HuH-7 (cell line): ENCODE measurements at places on chromosomes 3 and 15.

DNA sequence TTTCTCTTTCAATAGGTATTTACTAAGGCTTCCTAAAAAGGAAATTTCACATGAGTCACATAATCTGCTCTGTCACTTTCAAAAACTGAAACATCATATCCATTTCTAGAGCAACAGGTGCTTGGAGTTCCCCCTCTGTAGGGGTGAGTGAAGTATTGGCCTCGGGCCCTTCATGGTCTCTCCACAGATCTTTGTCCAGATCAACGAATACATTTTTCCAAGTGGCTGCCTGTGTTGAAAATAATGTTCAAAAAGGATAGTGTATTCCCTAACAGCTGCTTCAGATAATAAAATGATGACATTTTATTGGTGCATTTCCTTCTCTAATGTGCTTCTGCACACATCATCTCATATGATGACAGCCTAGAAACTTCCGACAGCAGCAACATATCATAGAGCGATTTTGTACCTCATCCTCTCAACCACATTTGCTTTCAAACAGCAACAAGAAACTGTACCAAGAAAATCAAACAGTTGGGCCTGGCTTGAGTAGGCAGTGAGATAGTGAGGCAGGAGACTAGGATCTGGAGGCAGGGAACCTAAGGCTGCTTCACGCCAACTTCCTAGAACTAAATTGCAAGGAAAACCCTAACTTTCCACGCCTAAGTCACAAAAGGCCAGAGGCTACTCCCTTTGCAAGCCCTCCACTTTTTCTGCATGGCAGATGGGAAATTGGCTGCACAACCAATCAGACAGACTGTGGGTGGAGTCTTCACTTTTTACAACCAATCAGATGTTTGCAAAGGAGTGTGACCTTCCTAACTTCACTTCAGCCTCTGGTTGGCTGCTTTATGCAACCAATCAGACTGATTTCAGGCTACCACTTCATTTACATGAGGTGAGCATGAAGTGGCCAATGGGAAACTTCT is 340.2 kb downstream of the LRRC3B start:
- DNase-seq: no peak

DNA sequence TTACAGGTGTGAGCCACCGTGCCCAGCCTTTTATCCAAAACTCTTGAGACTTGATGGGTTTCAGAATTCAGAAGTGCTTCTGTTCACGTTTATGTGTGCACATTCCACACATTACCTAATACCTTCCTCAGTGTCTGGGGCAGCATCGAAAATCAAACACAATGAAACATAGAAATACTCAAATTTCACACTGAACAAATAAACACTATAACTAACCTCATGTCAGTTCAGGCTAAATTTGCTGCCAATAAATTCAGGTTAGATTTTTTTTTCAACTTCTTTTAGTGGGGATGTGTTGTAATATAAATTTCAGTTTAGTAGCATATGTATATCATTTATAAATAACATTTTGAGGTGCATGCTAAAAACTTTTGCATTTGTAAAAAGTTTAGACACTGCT is 2.8 kb downstream of the EIF2AK4 start:
- no peak for DNase-seq

GRCh38 chr15:56325186-56325585 is 40.0 kb upstream of the TEX9 start:
- DNase-seq: no peak

GRCh38 chr3:37441689-37442088 is 267.3 kb upstream of the LRRFIP2 start:
- DNase-seq: no peak

- peak; percentile 70 for DNase-seq
These were observed 8.5 kb upstream of the ONECUT1 start for GRCh38 chr15:52798529-52799101.

- no peak for DNase-seq
These were observed 373.4 kb downstream of the DIPK2A start for GRCh38 chr3:144344925-144345548.

DNA sequence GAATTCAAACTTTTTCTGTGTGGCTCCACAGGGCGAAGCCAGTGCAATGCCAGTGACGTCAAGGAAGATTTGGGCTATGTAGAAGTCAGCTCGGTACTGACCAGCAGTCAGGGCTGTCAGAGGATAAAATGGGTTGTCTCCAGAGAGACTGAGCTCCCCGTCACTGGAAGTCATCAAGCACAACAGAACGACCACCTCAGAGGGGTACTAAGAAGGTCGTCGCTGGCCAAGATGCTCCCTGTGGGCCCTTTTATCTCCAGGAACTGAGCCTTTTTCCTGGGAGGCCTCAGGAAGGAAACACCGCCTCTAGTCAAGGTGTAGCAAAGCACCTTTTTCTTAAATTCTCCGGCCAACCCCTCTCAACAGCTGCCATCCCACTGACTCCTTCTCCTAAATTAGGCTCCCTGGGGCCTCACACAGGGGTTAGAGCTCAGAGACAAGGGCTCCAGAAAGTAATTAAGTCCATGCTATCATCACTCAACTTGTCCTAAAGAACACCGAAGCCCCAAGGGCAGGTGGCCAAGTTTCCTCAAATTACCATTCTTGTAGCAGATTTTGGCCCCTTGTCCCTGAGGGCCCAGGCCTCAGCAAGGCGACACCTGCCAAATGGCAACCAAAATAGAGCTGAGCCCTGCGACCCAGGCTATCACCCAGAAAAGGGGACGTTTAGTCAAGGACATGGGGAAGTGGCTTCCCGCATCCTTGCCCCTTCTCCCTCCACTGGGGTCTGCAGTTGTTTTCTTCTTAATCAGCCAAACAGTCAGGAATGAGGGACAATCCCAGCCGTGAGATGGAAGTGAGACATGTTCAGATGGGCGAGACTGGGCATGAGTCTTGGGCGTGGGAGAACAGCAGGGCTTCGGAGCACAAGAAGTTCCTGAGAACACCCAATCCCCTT is 48.0 kb downstream of the SSUH2 start:
- DNase-seq: no peak

- no peak for DNase-seq
These were observed 1161.4 kb downstream of the SI start for GRCh38 chr3:163916596-163917560.

- DNase-seq: no peak
These were observed 12.6 kb downstream of the LIMD1 start for GRCh38 chr3:45606991-45607712.

DNA sequence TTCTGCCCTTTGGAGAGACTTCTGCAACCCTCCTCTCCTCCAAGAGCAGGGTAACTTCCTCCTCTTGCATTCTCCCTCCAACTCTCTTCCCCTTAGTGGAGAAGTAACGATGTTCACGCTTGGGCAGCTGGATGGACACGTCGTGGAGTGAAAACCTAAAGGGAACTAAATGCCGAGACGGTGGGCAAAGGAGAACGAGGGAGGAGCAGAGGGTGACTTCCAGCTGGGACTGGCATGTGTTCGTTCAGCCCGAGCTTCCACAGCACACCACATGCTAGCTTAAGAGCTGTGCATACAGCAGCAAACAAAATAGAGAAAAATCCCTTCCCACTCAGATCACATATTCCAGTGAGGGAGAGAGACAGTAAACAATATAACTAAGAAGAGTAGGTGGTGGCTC is 179.8 kb downstream of the SLCO3A1 start:
- DNase-seq: no peak

GRCh38 chr15:60004846-60005351 is 788 bp downstream of the FOXB1 start:
- no peak for DNase-seq

DNA sequence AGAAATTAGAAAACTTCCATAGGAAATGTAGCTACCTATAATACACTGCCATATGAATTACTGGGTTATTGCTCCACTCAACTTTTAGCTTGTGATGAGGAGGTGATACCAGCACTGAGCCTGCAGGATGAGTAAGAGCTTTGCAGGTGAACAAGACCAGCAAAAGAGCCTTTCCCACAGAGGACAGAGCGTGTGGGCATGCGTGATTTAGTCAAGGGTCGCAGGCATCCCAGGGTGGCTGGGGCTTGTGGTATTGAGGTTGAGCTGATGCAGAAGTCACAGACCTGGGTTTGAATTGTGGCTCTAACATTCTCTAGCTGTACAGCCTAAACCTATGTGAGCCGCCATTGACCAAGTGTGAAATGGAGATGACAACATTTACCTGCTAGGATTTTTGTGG is 5.6 kb downstream of the NRROS start:
- no peak for DNase-seq

DNA sequence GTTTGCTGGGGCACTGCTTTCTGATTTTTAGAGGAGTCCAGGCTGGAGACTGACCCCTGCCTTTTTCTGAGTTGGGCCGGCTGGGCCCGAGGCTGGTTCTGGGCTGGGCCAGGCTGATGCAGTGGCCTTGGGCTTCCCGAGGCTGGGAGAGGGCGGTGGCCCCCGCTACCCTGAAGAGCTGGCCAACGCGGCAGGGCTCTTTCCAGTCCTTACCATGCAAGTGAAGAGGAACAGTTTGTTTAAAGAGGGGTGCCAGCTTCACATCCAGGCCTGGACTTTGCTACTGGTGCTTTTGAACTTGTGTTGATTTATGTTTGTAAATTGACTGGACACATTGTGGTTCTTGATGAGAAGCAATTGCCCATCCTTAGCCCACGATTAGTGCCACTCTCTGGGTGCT is 15.3 kb downstream of the IGF1R start:
- no peak for DNase-seq

DNA sequence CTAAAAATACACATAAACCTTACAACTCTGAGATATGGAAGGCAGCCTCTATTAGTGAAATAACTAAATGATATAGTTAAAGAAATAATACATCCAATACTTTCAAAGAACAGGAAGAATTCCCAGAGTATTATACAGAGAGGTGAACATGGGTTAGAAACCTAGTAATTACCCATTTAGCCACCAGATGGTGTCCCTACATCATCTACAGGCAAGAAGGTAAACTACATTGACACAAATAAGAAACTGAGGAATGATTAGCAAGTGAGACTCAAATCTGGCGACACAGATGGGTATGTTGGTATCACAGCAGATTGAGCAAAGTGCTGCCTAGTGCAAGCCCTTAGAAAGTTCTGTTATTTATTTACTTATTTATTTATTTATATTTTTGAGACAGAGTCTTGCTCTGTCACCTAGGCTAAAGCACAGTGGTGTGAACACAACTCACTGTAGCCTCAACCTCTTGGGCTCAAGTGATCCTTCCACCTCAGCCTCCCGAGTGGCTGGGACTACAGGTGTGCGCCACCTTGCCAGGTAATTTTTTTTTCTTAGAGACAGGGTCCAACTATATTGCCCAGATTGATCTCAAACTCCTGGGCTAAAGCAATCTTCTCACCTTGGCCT is 28.2 kb downstream of the NEK4 start:
- peak; percentile 6 for DNase-seq

DNA sequence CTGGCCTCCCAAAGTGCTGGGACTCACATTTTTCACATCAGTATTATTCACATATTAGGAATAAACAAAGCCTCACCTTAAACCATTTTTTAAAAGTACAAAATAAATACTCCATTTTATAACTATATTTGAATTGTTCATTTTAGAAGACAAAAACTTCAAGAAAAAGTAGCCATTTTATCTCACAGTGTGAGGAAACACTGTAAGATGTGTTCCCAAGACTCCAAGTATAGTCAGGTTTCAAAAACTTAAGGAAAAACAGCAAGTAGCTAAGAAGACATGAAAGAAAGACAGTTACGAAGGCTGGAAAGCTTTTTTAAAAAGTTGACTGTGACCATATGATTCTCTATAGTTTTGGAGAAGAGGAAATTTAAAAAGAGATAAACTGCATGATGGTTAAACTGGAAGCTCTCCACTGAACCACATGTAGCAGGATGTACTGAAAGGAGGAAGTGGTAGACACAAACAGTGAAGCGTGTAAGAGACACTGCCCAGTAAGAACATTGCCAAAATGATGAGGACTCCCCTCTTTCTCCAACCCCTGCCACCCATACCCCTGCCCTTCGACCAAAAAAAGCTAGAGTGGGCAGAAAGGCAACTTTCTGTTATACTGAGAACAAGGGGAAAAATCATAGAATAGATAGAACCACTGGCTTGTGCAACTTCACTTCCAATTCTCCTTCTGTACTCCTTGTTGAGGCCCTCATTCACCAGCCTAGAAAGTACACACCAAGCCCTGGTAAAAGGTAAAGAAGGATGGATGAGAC is 6.2 kb upstream of the TMF1 start:
- DNase-seq: no peak

DNA sequence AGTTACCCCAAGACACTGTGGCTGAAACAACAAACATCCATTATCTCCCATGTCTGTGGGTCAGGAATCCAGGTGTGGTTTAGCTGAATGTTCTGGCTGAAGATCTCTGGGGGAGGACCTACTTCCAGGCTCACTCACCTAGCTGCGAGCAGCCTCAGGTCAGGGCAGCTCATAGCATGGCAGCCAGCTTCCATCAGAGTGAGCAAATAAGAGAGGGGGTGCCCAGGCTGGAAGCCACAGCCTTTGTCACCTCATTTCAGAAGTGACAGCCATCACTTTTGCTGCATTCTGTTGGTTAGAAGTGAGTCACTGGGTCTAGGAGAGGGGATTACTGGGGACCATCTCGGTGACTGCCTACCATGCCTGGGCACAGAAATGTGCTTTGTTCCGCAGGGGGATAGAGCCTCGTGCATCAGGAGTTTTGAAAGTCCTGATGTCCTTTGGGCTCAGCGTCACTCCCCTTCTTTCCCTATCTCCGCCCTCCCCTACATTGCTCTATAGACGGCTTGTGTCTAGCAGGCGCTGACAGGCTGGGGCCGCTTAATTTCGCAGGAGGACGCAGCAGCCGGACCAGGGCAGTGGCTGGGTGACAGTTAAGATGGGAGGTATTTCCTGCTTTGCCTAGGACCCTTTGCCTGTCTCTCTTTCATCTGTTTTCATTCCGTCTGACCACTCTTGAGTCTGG is 25.4 kb downstream of the TGM4 start:
- no peak for DNase-seq

- DNase-seq: no peak
These were observed 70.1 kb downstream of the TRAK1 start for GRCh38 chr3:42161050-42161935.

DNA sequence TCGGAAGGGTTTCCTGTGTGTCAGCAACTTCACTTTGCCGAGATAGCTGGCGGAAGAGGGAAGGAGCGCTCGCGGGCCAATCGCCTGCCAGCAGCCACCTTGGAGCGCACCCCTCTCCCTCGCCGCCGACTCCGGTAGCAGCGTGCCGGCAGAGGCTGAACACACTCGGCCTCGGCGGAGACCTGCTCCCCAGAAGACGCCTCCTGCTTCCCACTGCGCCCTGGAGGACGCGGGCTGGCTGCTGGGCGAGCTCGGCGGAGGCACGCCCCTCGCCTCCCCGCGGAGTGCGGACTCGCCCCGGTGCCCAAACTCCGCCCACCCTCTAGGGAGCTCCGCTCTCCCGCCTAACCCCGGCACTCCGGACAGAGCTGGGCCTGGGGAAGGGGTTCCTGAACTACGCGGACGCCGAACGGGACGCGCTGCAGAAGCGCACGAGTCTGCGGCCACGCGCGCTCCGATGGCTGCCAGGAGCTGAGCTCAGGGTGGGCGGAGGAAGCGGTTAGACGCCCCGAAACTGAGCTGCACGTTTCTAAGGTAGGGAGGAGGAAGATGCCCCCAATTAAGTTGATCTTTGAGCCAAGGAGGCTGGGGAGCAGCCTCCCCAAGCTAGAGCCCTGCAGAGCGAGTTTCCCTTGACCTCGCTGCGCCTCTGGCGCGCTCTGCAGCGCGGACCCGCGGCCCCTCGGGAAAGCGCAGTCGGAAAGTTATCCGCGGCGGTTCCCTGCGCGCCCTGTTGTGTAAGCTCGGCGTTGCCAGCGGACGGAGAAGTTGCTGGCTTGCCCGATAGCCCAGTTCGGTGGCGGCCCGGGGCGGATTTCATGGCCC is at the start of gene P2RY1:
TSS of gene P2RY1 (plus strand) at position 356 of the 825 bp plus-strand sequence. CDS start 652 bp downstream, outside the sequence.
- DNase-seq: no peak

GRCh38 chr3:124034844-124035152 is 42.9 kb upstream of the ROPN1 start:
- DNase-seq: no peak
